Stimulated activated naive CD8-positive, alpha-beta T cell treated with anti-CD3 and anti-CD28 coated beads, Interleukin-15, Interleukin-2, amounts not matched to agents 100 U/mL and 50 U/mL, for 24 hours (primary cell): ENCODE measurements at places on chromosomes 11 and 22.

GRCh38 chr11:24386546-24387397 lies 110.1 kb upstream of the LUZP2 start:
- DNase-seq, result no peak

GRCh38 chr11:5736396-5736795 lies at the start of gene OR56B1:
TSS of gene OR56B1 (plus strand) at chr11:5736448. CDS start at chr11:5736517, 69 bp downstream.
- no peak for DNase-seq

DNA sequence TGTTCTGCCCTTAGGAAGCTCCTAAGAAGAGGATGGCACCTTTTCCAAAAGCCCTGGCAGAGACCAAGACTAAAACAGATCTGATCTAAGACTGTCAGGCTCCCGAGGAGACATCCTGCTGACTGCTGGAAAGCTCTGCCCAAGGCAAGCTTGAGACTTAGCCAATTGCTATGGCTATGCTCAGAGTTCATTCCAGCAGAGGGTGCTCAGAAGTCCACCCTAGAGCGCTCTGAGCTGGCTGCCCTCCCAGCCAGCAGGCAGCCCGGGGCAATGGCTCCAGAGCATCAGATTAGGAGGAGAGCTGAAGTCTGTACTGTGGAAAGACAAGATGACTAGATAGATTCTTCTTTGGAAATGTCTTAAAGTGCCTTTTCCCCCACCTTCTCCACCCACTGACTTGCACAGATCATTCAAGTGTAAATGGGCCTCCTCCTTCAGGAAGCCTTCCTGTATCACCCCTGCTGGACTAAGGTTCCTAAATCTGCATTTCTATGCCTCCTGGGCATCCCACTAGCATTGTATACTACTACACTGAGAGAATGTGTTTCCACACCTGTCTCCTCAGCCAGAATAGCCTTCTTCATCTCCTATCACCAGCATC lies 23.4 kb downstream of the LRRC55 start:
- DNase-seq, result no peak

DNA sequence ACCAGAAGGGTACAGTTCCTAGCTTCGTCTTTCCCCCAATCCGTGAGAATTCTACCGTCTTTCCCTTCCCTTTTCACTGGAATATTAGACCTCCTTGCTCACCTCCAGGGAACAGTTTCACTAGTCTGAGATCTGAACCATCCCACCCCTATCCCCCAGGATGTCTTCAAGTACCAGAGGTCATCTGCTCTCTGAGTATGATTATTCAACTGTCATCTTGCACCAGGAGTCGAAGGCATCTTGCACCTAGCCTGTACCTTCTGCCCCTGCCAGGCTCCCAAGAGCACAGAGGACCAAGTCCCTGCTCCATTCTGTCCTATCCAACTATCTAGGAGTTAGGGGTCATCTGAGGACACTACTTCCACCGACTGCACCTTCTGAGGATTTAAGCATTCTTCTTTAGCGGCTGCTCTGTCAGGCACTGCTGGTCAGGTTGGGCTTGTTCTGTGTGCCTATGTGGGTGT lies 804 bp downstream of the ACER3 start:
- no peak for DNase-seq

DNA sequence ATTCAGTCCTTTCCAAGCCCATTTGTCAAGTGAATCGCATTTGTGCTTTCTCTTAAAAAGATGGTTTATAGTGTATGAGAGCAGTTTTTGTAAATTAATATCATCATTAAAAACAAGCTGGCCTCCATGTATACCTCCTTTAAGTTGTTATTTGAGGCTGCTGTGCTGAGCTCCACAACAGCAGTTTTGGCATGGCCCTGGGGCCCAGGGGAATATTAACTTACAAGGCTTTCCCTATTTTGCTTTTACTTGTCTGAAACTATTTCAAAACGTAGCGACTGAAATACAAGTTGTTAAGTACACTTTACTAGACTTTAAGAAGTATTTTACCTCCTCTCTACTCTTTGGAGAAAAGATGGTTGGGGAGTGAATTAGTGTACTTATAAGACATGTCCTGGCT lies 4.9 kb upstream of the BARX2 start:
- DNase-seq, result no peak

- DNase-seq, result no peak
Measured at GRCh38 chr11:20005747-20006146, 154.5 kb downstream of the DBX1 start.

- no peak for DNase-seq
Measured at GRCh38 chr11:74546752-74547151, 45.6 kb upstream of the POLD3 start.

DNA sequence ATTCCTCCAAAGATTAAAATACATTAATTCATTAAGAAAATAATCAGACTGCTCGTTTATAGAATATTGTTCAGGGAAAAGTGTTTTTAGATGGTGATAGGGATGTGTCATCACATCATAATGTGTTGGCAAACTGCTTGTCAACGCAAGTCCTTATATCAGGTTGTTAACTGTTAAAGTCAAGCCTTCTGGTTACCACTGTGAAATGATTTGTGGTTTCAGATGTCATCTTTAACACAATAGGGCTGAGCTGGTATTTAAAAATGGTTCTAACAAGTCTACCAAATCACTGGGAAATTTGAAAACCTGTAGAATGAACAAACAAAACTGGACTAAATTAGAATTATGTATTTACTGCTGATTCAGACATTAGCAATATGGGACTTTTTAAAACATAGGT lies 2.4 kb upstream of the MMP13 start:
- DNase-seq, result no peak

GRCh38 chr11:43515090-43515489 lies 156.4 kb downstream of the TTC17 start:
- no peak for DNase-seq

DNA sequence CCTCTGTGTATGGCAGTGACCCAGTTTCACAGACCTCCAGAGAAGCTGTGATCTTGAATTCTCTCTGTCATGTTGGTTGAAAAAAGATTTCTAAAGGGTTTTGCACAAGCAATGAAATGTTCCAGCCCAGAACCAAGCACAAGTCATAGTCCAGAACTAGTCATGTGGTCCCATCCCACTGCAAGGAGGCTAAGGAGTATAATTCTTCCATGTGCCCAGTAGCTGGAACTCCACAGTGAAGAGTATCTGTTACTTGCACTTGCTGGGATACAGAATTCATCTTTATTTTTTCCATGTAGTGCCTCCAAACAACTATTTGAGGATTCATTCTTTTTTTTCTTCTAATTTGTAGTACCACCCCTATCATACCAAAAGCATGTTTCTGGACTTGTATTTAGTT lies 9.9 kb upstream of the MMP8 start:
- DNase-seq, result no peak

DNA sequence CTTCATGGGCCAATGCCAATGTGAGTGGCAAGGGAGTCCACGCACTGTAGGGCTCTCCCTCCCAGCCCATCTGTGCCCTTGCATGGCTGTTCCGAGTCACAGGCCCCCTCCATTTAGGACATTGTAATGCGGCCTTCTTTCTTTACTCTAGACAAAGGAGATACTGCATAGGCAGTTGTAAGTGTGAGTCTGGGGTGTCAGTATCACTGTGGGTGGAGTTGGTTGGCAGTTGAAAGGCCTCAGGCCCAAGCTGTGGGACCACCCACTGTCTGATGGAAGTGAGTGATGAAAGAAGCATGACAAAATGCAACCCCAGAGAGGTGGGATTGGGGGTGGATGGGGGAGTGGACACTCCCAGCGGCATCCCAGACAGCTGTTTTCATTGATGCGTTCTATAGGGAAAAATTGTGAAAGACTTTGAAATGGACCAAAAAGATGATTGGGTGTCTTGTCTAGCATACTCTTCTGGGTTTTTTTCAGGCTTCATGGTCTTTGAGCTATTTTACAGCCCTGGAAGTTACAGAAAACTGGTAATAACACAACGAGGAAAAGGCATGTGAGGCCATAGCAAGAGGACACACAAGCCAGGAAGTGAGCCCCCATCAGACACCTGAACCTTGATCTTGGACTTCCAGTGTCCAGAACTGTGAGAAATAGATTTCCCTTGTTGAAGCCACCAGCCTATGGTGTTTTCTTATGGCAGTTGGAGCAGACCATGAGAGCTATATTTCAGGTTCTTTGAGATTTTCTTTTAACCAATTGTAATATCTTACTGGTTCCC lies 114.6 kb downstream of the NECTIN1 start:
- DNase-seq, result no peak

DNA sequence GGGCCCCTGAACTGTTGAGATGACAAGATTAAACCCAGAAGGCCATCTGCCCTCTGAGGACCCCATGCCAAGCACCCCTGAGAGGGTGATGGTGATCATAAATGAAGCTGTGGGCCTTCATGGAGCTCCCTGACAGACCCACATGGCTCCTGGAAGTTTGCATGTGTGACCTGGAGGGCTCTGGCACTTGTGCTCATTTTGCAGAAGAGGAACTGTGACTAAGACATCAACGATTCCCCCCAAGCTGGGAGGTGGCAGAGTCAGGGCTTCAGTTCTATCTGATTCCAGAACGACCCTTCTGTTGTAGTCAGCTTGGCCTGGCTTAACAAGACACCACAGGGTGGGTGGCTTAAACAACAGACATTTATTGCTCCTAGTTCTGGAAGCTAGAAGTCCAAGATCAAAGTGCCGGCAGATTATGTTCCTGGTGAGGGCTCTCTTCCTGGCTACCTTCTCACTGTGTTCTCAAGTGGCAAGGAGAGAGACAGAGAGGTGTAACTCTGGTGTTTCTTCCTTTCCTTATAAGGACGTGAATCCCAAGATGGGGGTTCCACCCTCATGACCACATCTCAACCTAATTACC lies 46.4 kb upstream of the CD82 start:
- DNase-seq, result no peak

- DNase-seq, result no peak
Measured at GRCh38 chr22:33440756-33441155, 382.6 kb upstream of the SYN3 start.

- DNase-seq, result no peak
Measured at GRCh38 chr11:17244046-17244445, 32.5 kb upstream of the NUCB2 start.
